ENCODE measurements at places on chromosomes 3 and 15.

- no peak for DNase-seq
These were observed 12.2 kb downstream of the FAM240A start for GRCh38 chr3:46624533-46624932.

- DNase-seq: no peak
These were observed 263.9 kb upstream of the TGFBR2 start for GRCh38 chr3:30342318-30343060.

GRCh38 chr3:149702691-149703441 is 45.0 kb upstream of the WWTR1 start:
- no peak for DNase-seq

DNA sequence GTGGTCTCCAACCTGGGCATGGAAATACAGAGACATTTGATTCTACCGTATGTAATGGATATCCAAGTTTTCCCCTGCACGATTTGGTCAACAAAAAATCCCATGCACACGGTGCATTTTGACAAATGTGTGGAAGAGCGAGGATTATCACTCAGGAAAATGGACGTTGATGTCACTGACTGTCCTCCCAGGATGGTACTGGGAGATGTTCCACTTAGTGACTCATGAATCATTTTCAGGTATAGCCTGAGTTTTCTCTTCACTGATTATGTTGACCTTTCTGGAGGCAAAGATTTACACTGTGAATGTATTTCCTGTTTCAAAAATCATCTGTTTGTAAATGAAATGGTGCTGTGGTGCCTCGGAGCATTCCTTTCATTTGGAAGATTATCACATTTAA is 596.7 kb upstream of the ADAMTS9 start:
- no peak for DNase-seq

DNA sequence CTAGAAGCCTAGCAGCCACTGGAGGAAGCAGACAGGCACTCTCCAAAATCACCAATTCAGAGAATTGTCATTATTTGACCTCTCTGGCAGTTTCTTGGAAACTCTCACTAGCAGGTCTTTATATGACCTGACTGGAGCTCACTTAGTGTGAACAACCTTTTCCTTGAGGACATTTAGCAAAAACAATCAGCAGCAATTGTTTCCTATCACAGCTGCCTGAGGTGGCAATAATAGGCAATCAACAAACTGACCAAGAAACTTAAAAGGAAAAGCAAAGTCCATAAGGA is 162.4 kb upstream of the STT3B start:
- no peak for DNase-seq

GRCh38 chr3:55191911-55192775 is 264.3 kb upstream of the LRTM1 start:
- no peak for DNase-seq

- DNase-seq: no peak
These were observed 102.2 kb downstream of the CD47 start for GRCh38 chr3:107988460-107989175.

DNA sequence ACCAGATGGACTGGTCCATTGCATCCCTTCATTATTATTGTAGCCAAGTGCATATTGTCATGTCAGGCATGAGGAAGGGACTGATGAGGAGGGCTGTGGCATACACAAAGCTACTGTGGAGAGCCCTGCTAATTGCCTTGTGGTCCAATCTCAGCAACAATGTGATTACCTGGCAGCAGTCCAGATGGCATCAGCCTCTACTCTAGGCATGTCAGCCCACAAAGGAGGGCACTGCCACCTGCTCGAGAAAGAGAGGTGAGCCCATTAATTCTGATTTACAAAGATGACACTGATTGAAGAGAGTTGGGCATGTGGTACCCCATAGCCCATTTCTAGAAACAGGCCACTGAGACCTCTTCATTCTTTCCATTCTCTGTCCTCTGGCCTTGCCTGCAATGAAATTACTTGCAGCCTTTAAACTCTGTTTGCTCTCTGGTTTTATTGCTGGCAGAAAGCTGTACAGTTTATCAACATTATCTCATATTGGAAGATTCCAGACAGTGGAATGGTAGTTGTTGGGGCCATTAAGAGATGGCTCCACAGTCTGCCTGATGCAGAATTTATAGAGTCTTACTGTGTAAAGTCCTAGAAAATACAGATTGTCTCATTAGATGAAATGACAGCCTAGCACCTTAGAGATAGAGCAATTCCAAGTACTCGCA is 307.7 kb downstream of the ARPP21 start:
- DNase-seq: no peak

GRCh38 chr15:77097248-77097721 is 26.4 kb upstream of the TSPAN3 start:
- DNase-seq: peak; percentile 40

DNA sequence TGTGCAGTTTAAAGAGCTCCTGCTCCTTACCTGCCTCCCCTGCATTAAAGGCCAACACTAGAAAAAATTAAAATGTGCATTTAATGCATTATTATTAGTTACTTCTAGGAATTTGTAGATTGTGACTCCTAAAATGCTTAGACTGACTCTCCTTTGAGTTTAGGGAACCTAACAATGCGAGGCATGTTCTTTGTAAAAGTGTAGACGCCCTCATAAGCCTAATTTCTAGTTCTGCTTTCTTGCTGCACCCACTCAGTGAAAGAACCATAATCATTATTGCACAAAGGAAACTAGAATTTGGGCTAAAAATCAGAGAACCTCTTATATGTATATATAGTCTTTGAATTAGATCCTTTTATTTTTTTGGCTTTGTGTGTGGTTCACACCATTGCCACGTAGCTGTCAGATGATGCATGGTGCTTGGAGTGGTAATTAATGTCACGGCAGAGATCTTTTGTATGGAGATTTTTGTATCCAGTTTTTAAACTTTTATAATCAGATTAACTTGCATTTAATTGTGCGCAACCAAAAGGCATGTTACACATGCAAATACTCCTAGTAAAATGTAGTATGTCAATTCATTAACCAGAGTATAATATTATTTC is 710 bp downstream of the ABHD10 start:
- peak; percentile 68 for DNase-seq

DNA sequence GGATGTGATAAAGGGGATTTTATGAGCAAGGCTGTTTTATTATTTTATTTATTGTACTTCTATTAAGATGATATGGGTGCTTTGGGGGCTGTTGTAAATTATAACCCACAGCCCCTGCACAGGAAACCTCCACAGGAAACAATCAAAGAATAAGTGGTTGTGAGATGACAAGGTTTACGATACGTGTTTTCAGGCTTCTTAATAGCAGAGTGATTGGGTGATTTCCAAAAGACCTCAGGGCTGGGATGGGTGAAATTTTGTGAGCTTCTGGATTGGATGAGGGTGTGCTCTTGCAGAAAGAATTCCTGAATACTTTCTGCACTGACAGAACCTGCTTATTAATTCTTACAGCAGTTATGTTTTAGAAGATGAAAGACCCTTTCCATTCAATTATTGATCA is 21.4 kb downstream of the CHL1 start:
- DNase-seq: no peak

GRCh38 chr3:184360929-184361531 is 375 bp downstream of the CLCN2 start:
- DNase-seq: peak; percentile 31

DNA sequence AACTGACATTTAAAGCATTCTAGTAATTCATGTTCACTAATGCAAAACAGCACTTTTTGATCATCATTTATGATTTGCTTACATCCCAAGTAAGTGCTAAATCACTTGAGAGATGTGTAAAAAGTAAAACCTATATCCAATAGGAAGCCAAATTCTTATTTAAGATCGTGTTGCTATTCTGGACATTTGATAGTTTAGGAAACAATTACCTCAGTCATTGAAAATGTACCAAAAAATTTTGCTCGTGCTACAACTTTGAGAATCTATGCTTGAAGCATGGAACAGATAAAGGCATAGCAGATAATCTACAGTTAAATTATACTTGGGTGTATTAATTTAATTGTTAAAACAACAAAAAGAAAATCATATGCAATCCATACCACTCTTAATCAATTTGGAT is 571.6 kb upstream of the NR2F2 start:
- no peak for DNase-seq

- no peak for DNase-seq
These were observed 243.4 kb upstream of the GADL1 start for GRCh38 chr3:31137718-31138465.

- DNase-seq: no peak
These were observed 266.2 kb downstream of the OPA1 start for GRCh38 chr3:193859195-193859594.

DNA sequence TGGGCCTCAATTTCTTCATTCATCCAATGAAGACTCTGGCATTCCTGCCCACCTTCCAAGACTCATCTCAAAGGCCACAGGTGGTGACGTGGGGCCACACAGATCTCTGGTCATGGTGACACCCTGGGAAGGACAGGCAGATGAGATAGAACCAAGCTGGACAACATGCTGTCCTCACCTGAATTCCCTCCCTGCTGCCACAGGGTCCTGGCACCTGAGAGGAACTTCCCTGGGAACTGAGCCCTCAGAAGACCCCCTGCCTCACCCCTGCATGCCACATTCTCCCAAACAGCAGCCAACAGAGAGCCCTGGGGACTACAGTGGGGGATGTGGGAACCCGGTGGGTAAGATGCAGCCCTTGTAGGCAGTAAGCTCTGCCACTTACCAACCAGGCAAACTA is 10.7 kb downstream of the KLF15 start:
- DNase-seq: no peak

GRCh38 chr3:159938714-159939113 is 49.9 kb upstream of the IL12A start:
- DNase-seq: no peak

- DNase-seq: no peak
These were observed 402.2 kb downstream of the EPHB1 start for GRCh38 chr3:135197246-135197645.

- DNase-seq: no peak
These were observed 105.3 kb upstream of the RNU6-1 start for GRCh38 chr15:67945131-67945530.

DNA sequence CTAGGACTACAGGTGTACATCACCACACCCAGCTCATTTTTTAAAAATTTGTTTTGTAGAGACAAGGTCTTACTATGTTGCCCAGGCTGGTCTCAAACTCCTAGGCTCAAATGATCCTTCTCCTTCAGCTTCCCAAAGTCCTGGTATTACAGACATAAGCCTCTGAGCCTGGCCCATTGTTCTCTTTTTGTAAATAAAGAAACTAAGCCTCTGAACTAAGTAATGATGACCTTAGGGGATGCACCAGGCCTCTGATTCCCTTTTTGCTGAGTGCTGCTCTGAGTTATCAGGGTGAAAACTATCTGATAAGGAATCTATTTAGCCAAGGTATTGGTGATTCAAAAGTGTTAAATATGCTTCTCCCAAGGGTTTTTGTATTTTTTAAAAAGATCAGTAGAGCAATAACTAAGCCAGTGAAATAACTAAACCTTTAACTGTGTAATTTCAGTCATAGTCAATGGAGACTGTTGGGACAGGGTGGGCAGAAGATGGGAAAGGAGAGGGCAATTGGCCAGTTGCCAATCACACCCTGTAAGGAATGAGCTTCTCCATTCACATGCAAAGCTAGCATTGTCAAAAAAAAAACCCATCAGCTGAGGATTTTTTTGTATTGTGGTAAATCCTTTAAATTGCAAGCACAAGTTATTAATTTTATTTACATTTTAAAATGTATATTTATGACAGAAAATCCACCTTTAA is 194.8 kb upstream of the PFN2 start:
- no peak for DNase-seq

DNA sequence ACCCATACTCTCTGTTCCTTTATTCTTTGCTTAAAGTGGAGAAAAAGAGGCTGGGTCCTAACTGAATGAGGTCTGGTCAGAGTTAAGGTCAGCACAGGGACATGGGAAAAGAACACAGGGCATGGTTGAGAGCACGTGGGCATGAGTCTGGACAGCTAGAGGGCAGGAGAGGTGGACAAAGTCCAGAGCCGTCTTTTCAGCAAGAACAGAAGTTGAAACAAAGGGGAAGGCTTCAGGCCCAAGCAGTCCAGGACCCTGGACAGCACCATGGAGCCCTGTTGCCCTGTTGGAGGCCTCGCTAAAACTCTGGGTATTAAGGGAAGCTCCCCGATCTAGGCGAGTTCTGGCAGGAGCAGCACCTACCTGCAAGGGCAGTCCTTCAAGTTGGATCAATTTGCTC is 50.7 kb downstream of the XYLB start:
- DNase-seq: no peak

DNA sequence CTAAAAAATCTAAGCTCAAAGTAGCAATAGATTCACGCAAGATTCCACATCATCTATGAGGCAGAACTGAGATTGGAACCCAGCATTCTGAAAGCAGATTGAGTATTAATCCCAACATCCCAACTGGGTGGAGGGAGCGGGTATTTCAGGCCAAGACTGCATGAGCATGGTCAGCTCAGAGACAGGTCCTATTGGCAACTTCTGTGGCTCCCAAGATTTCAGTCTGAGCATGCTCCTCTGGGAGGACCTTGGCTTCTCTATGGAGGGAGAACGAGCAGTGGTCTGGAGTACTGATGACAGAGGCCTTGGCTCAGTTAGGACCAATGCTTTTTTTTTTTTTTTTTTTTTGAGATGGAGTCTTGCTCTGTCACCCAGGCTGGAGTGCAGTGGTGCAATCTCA is 4.0 kb upstream of the ITGA11 start:
- DNase-seq: no peak

DNA sequence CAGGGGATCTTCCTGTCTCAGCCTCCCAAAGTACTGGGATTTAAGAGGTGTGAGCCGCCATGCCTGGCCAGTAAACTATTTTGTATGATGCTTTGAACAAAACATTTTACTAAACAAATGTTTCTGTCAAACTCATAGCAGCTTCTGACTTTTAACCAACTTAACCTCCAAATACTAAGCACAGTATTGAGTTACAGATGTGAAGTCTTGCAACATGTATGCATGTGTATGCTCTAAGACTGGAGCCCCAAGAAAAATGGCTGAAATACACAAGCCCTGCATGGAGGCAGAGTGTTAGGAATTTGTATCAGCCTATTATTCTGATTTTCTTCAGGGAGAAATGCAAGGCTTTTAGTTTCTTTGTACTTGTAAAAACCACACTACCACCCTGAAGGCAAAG is 137.1 kb downstream of the CBLB start:
- no peak for DNase-seq

GRCh38 chr3:183779896-183780465 is 45.4 kb downstream of the MAP6D1 start:
- DNase-seq: no peak
